ENCODE measurements at places on chromosomes 16 and 17. TPM values are rescaled to one million over a fixed set of nuclear protein-coding genes. Genes with fewer than 3 reads are reported as not detected.

Gene SPN
- not detected for total RNA-seq

Gene DRC3
- 2.6 TPM for total RNA-seq

Gene PALB2
- 8.4 TPM for total RNA-seq

Gene TRPV2
- 1.6 TPM for total RNA-seq

Gene KREMEN2
- not detected for total RNA-seq

Gene TEDC2
- total RNA-seq, result 3.9 TPM

Gene ARHGDIG
- 3.7 TPM for total RNA-seq

Gene ASIC2
- total RNA-seq, result not detected

DNA sequence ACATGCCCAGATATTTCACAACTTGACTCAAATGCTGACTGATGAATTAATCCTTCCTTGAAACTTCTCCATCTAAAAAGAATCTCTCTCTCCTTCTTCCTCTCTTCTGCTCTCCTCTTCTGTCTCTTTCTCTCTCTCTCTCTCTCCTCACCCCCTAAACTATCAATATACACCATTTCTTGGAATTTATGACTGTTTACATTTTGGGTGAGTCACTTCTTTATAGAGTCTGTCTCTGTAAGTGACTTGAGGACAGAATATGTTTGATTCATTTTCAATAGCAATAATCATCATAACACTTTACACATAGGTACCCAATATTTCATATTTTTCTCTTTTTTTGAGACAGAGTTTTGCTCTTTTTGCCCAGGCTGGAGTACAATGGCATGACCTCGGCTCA lies 15.3 kb downstream of the OR3A1 start:
- H3K4me3 ChIP-seq, result no peak overlapping the region
- H3K36me3 ChIP-seq, result no peaks in the 10 kb centered on the region
- no peak for DNase-seq
- H3K27ac ChIP-seq, result no peak overlapping the region

GRCh38 chr17:82372249-82373071 lies 895 bp downstream of the UTS2R start:
- H3K4me3 ChIP-seq, result no peak overlapping the region
- peak; percentile 74 for DNase-seq
- H3K4me1 ChIP-seq, result peaks cover 13% of the 10 kb centered on the region
- H3K27ac ChIP-seq, result no peak overlapping the region

- H3K4me1 ChIP-seq, result peaks cover 77% of the 10 kb centered on the region
- no peak overlapping the region for H3K4me3 ChIP-seq
- no peak for DNase-seq
- H3K27ac ChIP-seq, result peak overlapping the region; percentile 41
- H3K36me3 ChIP-seq, result no peaks in the 10 kb centered on the region
- H3K27me3 ChIP-seq, result no peaks in the 10 kb centered on the region
These were observed 130.9 kb downstream of the ANKRD11 start for GRCh38 chr16:89359264-89360147.

- peaks cover 4% of the 10 kb centered on the region for H3K36me3 ChIP-seq
- peak overlapping the region; percentile 76 for H3K4me3 ChIP-seq
- H3K27ac ChIP-seq, result peak overlapping the region; percentile 87
- no peak for DNase-seq
These were observed 975 bp downstream of the CFAP20 start for GRCh38 chr16:58128181-58128631.

DNA sequence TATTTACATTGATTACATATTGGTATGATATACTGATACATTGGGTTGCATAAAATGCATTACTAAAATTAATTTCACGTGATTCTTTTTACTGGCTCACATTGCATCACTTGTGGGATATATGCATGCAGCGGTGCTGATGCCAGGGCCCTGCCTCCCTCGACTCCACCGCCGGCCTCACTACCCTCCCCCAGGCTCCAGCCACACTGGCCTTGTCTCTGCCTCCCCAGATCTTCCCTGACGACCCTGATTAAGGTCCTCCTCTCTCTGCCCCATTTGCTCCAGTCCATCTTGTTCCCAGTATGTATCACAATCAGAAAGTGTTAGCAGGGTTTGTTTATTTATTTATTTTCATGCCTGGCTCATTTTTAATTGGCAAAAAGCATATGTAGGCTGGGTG lies 306.8 kb downstream of the FOXL1 start:
- DNase-seq, result peak; percentile 52
- no peaks in the 10 kb centered on the region for H3K27me3 ChIP-seq
- H3K27ac ChIP-seq, result no peak overlapping the region
- H3K36me3 ChIP-seq, result peaks cover 2% of the 10 kb centered on the region

DNA sequence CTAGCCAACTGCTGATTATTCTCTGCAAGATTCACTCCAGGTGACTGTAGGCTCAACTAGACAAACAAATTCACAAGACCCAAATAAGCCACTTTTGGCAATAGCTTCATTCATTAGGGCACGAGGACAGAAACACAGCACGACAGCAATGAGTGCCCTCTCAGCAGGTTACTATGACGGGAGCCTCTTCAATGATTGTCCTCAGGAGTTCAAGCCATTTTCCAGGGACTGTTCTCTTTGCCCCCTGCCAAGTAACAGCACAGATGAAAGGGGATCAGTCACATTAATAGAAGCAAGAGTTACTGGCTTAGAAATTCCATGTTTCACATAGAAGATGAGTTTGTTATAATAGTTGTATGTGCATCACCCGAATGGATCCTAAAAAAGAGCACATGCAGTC lies 712.2 kb downstream of the CDH8 start:
- H3K27ac ChIP-seq, result no peak overlapping the region
- no peak for DNase-seq
- peaks cover 2% of the 10 kb centered on the region for H3K27me3 ChIP-seq
- H3K4me1 ChIP-seq, result no peaks in the 10 kb centered on the region

DNA sequence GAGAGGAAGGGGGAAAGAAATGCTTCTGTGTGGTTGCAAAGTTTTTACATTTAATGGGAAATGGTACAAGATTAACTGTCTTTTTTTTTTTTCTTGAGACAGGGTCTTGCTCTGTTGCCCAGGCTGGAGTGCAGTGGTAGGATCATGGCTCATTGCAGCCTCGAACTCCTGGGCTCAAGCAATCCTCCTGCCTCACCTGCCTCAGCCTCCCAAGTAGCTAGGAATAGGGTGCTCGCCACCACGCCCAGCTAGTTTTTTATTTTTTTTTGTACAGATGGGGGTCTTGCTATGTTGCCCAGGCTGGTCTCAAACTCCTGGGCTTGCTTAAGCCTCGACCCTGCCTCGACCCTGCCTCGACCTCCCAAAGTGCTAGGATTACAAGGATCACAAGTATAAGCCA lies 3.8 kb upstream of the ROGDI start:
- H3K4me1 ChIP-seq, result peaks cover 24% of the 10 kb centered on the region
- no peak overlapping the region for H3K4me3 ChIP-seq
- H3K27me3 ChIP-seq, result no peaks in the 10 kb centered on the region
- DNase-seq, result no peak

- H3K4me1 ChIP-seq, result peaks cover 35% of the 10 kb centered on the region
- no peak for DNase-seq
- no peaks in the 10 kb centered on the region for H3K27me3 ChIP-seq
- peaks cover 4% of the 10 kb centered on the region for H3K36me3 ChIP-seq
- peak overlapping the region; percentile 82 for H3K4me3 ChIP-seq
These were observed 650 bp downstream of the KIAA0753 start for GRCh38 chr17:6639586-6640535.

GRCh38 chr17:55330344-55330933 lies 65.7 kb downstream of the HLF start:
- no peak overlapping the region for H3K4me3 ChIP-seq
- H3K36me3 ChIP-seq, result no peaks in the 10 kb centered on the region
- H3K27me3 ChIP-seq, result peaks cover 11% of the 10 kb centered on the region
- no peak overlapping the region for H3K27ac ChIP-seq
- DNase-seq, result no peak
- peaks cover 3% of the 10 kb centered on the region for H3K4me1 ChIP-seq

DNA sequence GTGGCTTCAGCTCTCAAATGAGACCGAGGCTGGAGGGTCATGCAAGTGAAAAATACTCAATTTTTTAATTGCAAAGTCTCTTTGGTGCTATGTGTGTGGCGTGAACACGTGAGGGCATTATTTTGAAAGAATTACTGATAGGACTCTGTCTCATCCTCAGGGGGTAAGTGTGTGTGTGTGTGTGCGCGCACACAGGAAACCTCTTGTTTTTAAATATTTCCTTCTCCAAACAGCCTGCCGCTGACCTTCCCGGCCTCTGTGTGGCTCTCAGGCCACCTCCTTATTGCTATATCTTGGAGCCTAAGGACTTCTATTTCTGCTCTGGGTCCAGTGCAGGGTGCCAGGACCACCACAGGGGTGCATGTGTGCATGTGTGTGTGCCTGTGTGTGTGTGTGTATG lies 99.7 kb downstream of the CMIP start:
- H3K27me3 ChIP-seq, result no peaks in the 10 kb centered on the region
- H3K4me3 ChIP-seq, result no peak overlapping the region
- H3K4me1 ChIP-seq, result peaks cover 45% of the 10 kb centered on the region
- DNase-seq, result peak; percentile 27
- H3K27ac ChIP-seq, result no peak overlapping the region

DNA sequence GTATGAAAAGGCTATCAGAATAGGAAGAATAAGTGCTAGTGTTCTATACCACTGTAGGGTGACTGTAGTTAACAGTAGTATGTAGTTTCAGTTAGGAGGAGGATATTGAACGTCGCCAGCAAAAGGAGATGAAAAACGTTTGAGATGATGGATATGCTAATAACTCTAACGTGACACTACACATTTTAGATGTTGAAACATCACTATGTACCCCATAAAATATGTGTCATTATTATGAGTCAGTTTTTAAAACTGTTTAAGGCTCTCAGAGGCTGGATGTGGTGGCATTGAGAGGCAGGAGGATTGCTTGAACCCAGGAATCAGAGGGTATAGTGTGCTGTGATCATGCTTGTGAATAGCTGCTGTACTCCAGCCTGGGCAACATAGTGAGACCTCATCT lies 31.8 kb downstream of the UBN1 start:
- no peak overlapping the region for H3K4me3 ChIP-seq
- peaks cover 26% of the 10 kb centered on the region for H3K4me1 ChIP-seq
- peak overlapping the region; percentile 1 for H3K27ac ChIP-seq
- peaks cover 38% of the 10 kb centered on the region for H3K36me3 ChIP-seq

- H3K27ac ChIP-seq, result peak overlapping the region; percentile 78
- no peak overlapping the region for H3K4me3 ChIP-seq
- no peak for DNase-seq
- peaks cover under 1% of the 10 kb centered on the region for H3K36me3 ChIP-seq
- H3K4me1 ChIP-seq, result peaks cover 72% of the 10 kb centered on the region
These were observed 399.9 kb upstream of the CDH11 start for GRCh38 chr16:65521633-65522328.

DNA sequence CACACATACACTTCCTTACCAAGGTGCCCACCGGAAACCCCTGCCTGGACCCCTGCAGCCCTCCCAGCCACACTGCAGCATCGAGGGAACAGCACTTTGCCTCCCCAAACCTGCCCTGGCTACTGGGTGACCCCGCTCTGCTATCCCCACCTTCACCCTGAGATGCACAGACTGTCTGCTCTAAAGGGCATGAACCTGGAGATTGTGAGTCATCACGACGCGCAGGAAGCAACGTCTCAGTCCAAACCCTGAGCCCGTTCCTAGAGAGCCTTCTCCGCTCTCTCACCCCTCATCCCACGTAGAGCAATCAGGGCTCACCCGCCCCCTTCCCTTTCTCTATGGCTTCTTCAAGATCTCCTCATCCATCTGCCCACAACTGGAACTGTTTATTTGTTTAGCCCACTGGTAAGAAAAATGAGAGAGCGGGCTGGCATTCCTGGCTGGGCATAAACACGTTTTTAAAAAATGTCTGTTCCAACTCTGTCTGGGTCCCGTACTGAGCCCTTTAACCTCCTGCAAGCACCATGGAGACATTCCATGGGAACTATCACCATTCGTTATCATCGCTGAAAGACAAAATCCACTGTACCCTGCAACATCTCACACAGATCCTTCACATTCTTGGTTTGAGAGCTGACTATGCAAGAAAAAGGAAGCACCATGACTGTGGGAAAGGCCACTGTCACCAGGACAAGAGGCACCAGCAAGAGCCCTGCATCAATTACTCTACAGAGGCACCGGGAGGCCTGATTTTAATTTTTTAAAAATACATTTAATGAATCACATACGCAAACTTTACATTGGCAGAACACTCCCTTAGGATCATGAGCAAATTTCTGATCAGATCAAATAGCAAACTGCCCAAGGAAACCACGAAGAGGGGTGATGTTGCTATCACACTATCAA lies 28.2 kb downstream of the ZFHX3 start:
- DNase-seq, result no peak
- peak overlapping the region; percentile 98 for H3K27ac ChIP-seq
- peaks cover 88% of the 10 kb centered on the region for H3K4me1 ChIP-seq
- no peaks in the 10 kb centered on the region for H3K36me3 ChIP-seq
- H3K27me3 ChIP-seq, result no peaks in the 10 kb centered on the region

DNA sequence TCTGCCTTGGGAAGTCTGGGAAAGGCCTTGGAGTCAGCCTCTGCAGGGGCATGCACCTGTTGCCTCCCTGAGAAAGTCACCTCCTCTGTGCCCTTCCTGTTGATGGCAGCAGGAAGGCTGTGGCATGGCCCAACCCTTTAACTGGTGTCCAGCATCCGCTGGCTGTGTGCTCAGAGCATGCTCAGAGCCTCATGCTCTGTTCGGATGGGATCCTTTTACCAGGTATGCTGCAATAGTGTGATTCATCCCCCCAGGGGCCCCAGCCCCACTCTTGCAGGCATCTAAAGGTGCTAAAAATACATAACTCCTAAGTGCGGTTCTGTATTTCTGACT lies 24.9 kb downstream of the KLHL36 start:
- no peak overlapping the region for H3K27ac ChIP-seq
- peaks cover 6% of the 10 kb centered on the region for H3K27me3 ChIP-seq
- DNase-seq, result no peak
- H3K4me3 ChIP-seq, result no peak overlapping the region
- H3K36me3 ChIP-seq, result no peaks in the 10 kb centered on the region

DNA sequence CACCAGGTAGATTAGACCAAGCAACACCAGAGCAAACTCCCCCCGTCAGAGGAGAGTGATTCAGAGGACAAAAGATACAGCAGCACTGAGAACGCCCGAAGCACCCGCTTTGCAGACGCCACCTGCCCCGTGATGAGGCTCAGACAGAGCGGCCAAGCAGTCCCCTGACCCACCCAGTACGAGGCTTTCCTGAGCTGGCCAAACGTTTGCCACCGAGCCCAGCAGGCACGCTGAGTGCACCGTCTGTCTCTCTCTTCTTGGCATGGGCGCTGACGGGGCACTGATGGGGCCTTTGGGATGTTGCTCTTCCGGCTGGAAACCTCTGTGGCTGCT lies 19.4 kb upstream of the WDR45B start:
- no peaks in the 10 kb centered on the region for H3K27me3 ChIP-seq
- H3K4me3 ChIP-seq, result no peak overlapping the region
- peaks cover 9% of the 10 kb centered on the region for H3K4me1 ChIP-seq
- peaks cover 4% of the 10 kb centered on the region for H3K36me3 ChIP-seq
- DNase-seq, result peak; percentile 91

GRCh38 chr16:2834968-2835367 lies 4.9 kb downstream of the ZG16B start:
- no peak overlapping the region for H3K4me3 ChIP-seq
- peaks cover 9% of the 10 kb centered on the region for H3K27me3 ChIP-seq
- DNase-seq, result no peak
- H3K4me1 ChIP-seq, result peaks cover 28% of the 10 kb centered on the region
- H3K36me3 ChIP-seq, result no peaks in the 10 kb centered on the region
- H3K27ac ChIP-seq, result peak overlapping the region; percentile 94

- H3K4me3 ChIP-seq, result no peak overlapping the region
- DNase-seq, result no peak
- no peaks in the 10 kb centered on the region for H3K27me3 ChIP-seq
- H3K27ac ChIP-seq, result no peak overlapping the region
- H3K36me3 ChIP-seq, result no peaks in the 10 kb centered on the region
These were observed 11.6 kb upstream of the DRC7 start for GRCh38 chr16:57682809-57683635.

Measured in chondrocyte (in vitro differentiated cells).